ENCODE measurements at places on chromosomes 1 and 21.

- no peak for DNase-seq
Measured at GRCh38 chr1:42266253-42267135, 68.5 kb downstream of the FOXJ3 start.

DNA sequence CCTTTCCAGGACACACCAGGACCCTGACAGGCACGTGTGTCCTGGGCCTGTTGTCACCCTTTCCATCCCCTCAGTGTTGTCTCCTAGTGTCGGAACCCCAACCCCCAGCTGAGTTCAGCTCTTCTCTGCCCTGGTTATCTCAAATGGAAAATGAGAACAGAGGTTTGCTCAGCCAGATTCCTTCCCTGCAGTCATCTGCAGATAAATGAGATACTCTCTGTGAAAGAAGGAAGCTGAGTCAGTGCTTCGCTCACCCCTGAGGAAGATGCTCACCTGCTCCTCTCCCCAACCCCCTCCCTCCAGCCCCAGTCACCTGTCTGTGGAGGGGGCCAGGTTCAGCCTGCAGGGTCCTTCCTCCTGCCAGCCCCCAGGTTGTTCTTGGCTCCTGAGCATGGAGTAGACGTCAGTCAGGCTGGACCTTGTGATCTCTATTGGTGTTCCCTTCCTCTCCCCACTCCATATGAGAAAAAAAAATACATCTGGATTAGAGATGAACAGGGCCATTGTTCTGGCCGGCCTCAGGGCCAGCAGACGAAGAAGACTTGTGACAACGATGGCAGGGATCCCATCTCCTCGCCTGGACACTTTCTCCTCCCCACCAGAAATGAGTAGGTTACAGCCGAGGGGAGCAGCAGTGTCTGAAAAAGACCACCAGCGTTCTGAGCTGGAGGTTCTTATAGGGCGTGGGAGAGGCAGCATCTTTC is 20.9 kb downstream of the PHGDH start:
- DNase-seq, result no peak

GRCh38 chr1:70355111-70355407 is 537 bp upstream of the ANKRD13C start:
- DNase-seq, result no peak

- DNase-seq, result no peak
Measured at GRCh38 chr1:203867802-203868201, 6.4 kb downstream of the SNRPE start.

- DNase-seq, result no peak
Measured at GRCh38 chr1:77056525-77056924, 162.7 kb downstream of the PIGK start.

- no peak for DNase-seq
Measured at GRCh38 chr1:61459345-61459744, 265.6 kb downstream of the TM2D1 start.

- no peak for DNase-seq
Measured at GRCh38 chr21:24375201-24375600, 1232.1 kb downstream of the MRPL39 start.

- DNase-seq, result no peak
Measured at GRCh38 chr1:113455374-113455773, 65.1 kb downstream of the MAGI3 start.

- no peak for DNase-seq
Measured at GRCh38 chr1:9653491-9654050, 2.0 kb downstream of the PIK3CD start.

- DNase-seq, result no peak
Measured at GRCh38 chr1:59238993-59239392, 57.9 kb upstream of the FGGY start.

GRCh38 chr1:29858646-29859045 is 622.3 kb downstream of the PTPRU start:
- no peak for DNase-seq
